Left renal cortex interstitium (tissue), 4 donors: ENCODE measurements at places on chromosomes 1 and 21.

- DNase-seq, result no peak
Measured at GRCh38 chr1:109622895-109623294, 3.3 kb downstream of the AMPD2 start.

GRCh38 chr1:187121661-187122060 is 292.9 kb downstream of the PLA2G4A start:
- DNase-seq, result no peak

DNA sequence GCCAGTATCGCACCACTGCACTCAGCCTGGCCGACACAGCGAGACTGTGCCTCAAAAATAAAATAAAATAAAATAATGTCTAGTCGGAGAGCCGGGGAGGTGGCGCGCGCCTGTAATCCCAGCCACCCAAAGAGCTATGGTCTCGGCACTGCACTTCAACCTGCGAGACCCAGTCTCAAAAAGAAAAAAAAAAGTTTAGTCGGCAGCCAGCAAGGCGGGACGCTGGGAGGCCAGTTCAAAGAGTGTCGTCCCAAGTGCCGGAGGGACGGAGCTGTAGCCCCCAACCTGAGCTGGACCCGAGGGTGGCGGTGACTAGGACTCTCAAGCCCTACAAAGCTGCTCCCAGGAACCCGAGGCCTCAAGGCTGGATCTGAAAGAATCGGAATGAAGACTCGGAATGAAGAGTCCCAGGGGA is 632 bp upstream of the FALEC start:
- DNase-seq, result no peak

GRCh38 chr1:19313636-19313959 is 1.5 kb downstream of the SLC66A1 start:
- DNase-seq, result no peak

GRCh38 chr1:85088408-85088784 is 40.1 kb upstream of the MCOLN3 start:
- no peak for DNase-seq

- no peak for DNase-seq
Measured at GRCh38 chr1:41341365-41341683, 19.9 kb upstream of the FOXO6 start.

GRCh38 chr1:219071209-219071608 is 102.5 kb upstream of the LYPLAL1 start:
- no peak for DNase-seq

GRCh38 chr1:15326691-15327588 is 79.9 kb downstream of the FHAD1 start:
- DNase-seq, result no peak

GRCh38 chr1:99348397-99349132 is 84.3 kb downstream of the PLPPR4 start:
- DNase-seq, result no peak

- DNase-seq, result no peak
Measured at GRCh38 chr1:20057886-20058420, 12.0 kb upstream of the PLA2G5 start.

- DNase-seq, result no peak
Measured at GRCh38 chr1:180545991-180546390, 12.8 kb upstream of the OVAAL start.

GRCh38 chr1:53138991-53139884 is 3.2 kb downstream of the SLC1A7 start:
- DNase-seq, result no peak

GRCh38 chr21:27572696-27573095 is 605.8 kb upstream of the ADAMTS5 start:
- no peak for DNase-seq

DNA sequence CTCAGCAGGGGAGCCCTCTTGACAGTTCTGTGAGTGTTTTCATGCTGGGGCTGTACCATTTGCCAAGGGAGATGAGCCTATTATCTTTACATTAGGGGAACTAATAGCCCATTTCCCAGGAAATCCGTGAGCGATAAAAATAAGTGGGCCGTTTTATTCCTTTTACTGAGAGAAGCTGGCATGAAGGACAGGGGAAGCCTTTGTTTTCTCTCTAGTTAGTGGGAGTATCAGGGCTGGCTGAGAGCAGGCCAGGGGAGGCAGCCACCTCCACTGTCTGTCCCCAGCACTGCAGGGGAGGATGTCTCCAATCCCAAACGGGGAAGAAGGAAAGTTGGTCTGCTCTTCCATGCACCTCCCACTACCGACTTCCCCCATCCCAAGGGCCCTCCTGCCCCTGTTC is 2.5 kb downstream of the UBL4B start:
- DNase-seq, result no peak
